Activated CD8-positive, alpha-beta memory T cell treated with anti-CD3 and anti-CD28 coated beads for 36 hours (primary cell): ENCODE measurements at places on chromosomes 2 and 18. TPM values are rescaled to one million over a fixed set of nuclear protein-coding genes. Genes with fewer than 3 reads are reported as not detected.

The FAP gene
- not detected for total RNA-seq

The CCDC150 gene
- total RNA-seq, result 8.8 TPM

The SULT1C2 gene
- not detected for total RNA-seq

The EDAR gene
- total RNA-seq, result 0.04 TPM

The HPCAL1 gene
- total RNA-seq, result 85.0 TPM

The SERPINB11 gene
- not detected for total RNA-seq

The ABCA12 gene
- not detected for total RNA-seq

The PARD6G gene
- total RNA-seq, result 0.72 TPM

The SIX3 gene
- total RNA-seq, result not detected

The ALKAL2 gene
- total RNA-seq, result not detected

The TNFRSF11A gene
- total RNA-seq, result 1.4 TPM

The SIX2 gene
- total RNA-seq, result not detected

The RAB10 gene
- 152 TPM for total RNA-seq

The CELF4 gene
- total RNA-seq, result not detected

The EFHD1 gene
- 0.17 TPM for total RNA-seq
